Activated naive CD8-positive, alpha-beta T cell treated with anti-CD3 and anti-CD28 coated beads for 36 hours (primary cell): ENCODE measurements at places on chromosomes 6 and 20.

- no peak for DNase-seq
These were observed 6.4 kb downstream of the FAM83D start for GRCh38 chr20:38932457-38933120.

- DNase-seq = no peak
These were observed 27.8 kb downstream of the FOXP4 start for GRCh38 chr6:41573985-41574384.

DNA sequence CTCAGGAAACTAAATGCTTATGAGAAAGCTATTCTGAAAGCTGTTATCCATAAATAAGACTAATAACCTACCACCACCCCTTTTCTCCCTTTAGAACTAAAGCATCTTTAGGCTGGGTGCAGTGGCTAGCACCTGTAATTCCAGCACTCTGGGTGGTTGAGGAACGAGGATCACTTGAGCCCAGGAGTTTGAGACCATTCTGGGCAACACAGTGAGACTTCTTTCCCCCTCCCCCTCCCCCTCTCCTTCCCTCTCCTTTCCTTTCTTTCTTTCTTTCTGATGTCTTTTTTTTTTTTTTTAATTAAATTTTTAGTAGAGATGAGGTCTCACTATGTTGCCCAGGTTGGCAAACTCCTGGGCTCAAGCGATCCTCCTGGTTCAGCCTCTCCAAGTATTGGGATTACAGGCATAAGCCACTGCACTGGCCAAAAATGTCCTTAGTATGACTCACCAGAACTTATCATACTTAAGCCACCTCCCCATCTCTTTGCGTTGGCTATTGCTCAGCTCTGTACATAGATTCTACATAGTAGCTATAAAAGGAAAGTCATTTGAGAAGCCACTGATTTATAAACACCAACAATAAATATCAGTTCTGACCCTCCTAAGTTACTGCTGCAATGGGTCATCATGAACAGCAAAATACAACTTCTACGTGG, 54.8 kb upstream of the SPDEF start:
- DNase-seq = no peak

GRCh38 chr6:44333273-44333919, 9.1 kb upstream of the SPATS1 start:
- no peak for DNase-seq

GRCh38 chr6:112535816-112536215, 188.7 kb downstream of the RFPL4B start:
- no peak for DNase-seq

DNA sequence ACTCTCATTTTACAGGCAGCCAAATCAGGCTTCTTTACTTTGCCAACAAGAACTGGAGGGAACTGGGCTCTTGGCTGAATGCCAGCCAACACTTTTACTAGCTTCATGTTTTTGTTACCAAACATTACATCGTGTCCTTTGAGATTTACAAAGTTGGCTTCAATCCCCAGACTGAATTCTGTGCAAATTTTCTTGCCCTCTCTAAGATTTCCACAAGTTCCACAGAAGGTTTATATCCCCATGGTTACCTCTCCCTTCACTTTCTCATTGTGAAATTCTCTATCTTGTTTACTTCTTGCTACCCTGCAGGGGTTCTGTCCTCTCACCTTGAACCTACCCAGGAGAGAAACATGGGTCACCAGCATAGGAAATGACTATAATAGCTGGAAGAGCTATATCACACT, 37.6 kb upstream of the PLCB1 start:
- no peak for DNase-seq

- peak; percentile 63 for DNase-seq
These were observed 5.0 kb downstream of the BRD2 start for GRCh38 chr6:32973144-32974015.

GRCh38 chr6:91013511-91013910, 426.6 kb upstream of the MAP3K7 start:
- no peak for DNase-seq

DNA sequence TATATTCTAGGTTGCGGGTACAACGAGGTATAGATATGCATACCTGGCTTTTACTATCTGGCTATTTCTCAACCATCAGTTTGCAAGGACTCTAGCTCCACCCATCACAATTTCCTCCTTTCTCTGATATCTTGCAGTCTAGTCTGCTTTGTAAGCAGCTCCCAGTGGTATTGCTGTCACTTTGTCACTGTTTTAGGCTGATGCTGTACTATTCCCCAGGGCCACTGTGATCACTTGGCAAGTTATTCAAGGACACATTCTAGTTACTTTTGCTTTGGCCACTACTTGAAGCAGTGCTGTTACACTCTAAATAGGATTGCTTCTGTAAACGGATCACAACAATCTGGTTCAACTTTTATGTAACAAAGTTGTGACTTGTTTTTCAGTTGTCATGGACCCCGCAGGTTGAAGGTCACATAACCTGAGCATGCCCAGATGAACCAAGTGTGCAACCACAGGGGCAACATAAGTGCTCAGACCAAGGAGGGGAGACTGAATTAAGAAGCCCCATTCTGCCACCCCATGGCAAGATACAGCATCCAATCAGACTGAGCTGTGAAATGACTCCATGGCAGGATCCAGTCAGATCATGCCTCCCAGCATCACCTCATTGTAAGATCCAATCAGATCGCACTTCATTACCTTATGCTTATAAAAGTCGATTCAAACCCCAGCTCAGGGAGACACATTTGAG, 588.4 kb upstream of the CITED2 start:
- DNase-seq = no peak

GRCh38 chr6:53398247-53399026, 49.7 kb upstream of the ELOVL5 start:
- DNase-seq = no peak

- no peak for DNase-seq
These were observed 43.4 kb upstream of the CDYL start for GRCh38 chr6:4732691-4733315.

GRCh38 chr20:61659246-61659993, 406.3 kb downstream of the TAF4 start:
- no peak for DNase-seq

DNA sequence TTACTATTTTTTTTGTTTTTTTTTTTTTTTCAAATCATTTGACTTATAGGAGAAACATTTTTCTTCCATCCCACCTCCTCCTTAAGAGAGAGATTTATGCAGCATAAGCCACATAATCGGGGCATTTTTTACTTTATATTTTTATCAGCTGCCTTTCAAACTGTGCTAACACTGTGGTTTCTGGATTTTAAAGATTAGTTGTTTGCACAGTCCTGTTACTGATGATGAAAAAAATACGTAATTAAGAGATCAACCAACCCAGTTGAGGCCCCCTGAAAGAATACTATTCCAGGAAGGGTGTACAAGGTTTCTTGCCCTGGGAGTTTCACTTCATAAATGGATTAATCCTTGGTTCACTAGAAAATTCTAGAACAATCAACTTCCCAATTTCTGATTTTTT, 68.3 kb downstream of the MMS22L start:
- DNase-seq = no peak

DNA sequence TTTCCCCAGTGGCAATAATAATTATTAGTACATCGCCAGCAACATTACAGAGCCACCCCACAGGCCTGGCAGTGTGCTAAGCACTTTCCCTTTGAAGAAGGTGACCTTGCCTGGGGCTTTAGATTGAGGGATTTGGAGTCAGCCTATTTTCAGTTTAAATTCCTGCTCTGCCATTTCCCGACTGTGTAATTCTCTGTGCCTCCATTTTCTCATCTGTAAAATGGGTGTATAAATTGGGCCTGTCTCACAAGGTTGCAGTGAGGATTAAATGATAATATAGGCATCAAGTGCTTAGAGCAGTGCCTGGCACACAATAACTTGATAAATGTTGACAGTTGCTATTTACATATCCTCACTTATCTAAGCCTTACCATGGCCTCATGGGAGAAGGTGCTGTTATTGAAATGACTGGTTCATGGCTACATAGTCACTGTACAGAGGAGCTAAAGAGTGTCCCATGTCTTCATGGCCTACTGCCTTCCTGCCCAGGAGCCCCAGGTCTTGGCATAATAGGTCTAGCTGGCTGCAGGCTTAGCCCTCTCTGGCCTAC, 5.1 kb upstream of the SCRT2 start:
- no peak for DNase-seq

GRCh38 chr20:58213121-58213520, 15.3 kb downstream of the ANKRD60 start:
- no peak for DNase-seq

DNA sequence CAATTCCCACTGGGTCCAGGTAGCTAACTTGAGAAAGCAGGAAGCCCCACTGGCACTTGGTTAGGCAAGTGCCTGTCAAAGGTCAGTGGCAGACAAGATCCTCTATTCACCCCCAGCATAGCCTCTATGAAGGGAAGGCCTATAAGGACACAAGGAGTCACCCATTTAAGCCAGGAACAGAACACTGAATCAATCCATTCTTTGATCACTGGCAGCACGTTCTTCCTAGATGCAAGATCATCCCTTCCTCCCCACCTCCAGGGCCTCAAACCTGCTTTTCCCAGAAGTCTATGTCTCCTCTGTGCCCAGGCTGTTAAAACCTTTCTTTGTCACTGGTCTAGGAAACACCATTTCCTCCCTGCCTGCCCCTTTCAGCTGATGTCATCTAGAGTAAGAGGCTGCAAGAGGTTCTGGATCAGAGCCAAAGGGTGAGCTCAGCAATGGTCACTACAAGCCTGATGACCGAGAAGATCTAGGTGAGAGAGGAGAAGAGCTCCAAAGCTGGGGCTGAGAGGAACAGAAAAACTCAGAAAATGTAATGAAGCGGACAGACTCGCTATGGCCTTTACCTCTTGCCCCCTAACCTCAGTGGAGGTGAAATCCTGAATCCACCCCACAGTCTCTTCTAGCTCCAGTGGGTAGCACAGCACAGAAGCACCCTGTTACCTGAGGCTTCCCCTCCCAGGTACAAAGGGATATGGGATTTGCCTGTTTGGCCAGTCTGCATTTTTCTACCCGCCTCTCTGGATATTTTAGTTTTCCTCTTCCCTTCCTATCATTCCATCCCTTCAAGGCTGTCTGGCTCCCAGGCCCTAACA, 1.8 kb downstream of the GTPBP2 start:
- DNase-seq = no peak

- no peak for DNase-seq
These were observed 36.4 kb upstream of the KHDC1 start for GRCh38 chr6:73299151-73299971.

GRCh38 chr6:158290659-158291058, 21.6 kb upstream of the TULP4 start:
- peak; percentile 64 for DNase-seq

GRCh38 chr20:43386878-43387277, 70.8 kb upstream of the SRSF6 start:
- DNase-seq = no peak

DNA sequence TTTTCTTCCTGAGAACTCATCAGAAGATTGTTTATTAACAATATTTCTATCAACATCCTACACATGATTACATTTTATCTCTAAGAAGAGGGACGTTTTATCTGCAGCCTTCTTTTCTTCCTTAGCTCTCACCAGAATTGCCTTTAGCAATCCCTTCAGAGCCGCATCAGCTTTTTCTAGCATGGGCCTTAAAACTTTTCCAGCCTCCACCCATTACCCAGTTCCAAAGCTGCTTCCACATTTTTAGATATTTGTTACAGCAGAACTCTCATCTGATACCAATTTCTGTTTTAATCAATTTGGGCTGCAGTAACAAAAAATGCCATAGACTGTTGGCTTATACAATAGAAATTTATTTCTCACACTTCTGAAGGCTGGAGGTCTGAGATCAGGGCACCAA, 281.5 kb downstream of the THBS2 start:
- no peak for DNase-seq

DNA sequence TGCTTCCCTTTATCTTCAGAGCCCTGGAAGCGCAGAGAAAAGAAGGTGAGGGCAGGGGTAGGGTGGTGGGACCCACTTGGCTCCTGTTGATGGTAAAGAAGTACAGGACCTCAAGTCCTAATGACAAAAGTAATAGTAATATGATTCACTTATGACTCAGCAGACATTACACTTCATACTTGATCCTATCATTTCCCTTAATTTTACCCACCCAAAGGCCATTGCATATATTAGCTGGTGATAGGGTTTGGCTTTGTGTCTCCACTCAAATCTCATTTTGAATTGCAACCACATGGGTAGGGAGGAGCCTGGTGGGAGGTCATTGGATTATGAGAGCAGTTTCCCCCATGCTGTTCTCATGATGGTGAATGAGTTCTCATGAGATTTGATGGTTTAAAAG, 880.7 kb downstream of the KIF16B start:
- no peak for DNase-seq

- peak; percentile 3 for DNase-seq
These were observed 374.1 kb upstream of the MANEA start for GRCh38 chr6:95203153-95203754.

GRCh38 chr6:90162648-90163387, 133.8 kb downstream of the BACH2 start:
- DNase-seq = no peak

- peak; percentile 22 for DNase-seq
These were observed 6.0 kb upstream of the LATS1 start for GRCh38 chr6:149723771-149724417.

- DNase-seq = no peak
These were observed 1.4 kb downstream of the RPS10 start for GRCh38 chr6:34424200-34425131.

GRCh38 chr6:2962004-2962403, 9.4 kb downstream of the SERPINB6 start:
- no peak for DNase-seq
